ENCODE measurements at places on chromosomes 16 and 17. TPM values are rescaled to one million over a fixed set of nuclear protein-coding genes. Genes with fewer than 3 reads are reported as not detected.

KRTAP17-1 gene
- not detected for polyA plus RNA-seq

KRTAP4-8 gene
- polyA plus RNA-seq, result not detected

PRSS33 gene
- polyA plus RNA-seq, result 0.97 TPM

EXOC3L1 gene
- polyA plus RNA-seq, result 6.2 TPM

CDRT15 gene
- 1.1 TPM for polyA plus RNA-seq

CA7 gene
- 0.11 TPM for polyA plus RNA-seq

AANAT gene
- 0.37 TPM for polyA plus RNA-seq

KRT23 gene
- 1.7 TPM for polyA plus RNA-seq

PRSS22 gene
- polyA plus RNA-seq, result 6.3 TPM

AOC3 gene
- polyA plus RNA-seq, result 5.5 TPM

KLHL10 gene
- 0.58 TPM for polyA plus RNA-seq

EEF2KMT gene
- 15.9 TPM for polyA plus RNA-seq

GRCh38 chr17:52207796-52208195 lies 49.3 kb upstream of the CA10 start:
- no peak for DNase-seq

DNA sequence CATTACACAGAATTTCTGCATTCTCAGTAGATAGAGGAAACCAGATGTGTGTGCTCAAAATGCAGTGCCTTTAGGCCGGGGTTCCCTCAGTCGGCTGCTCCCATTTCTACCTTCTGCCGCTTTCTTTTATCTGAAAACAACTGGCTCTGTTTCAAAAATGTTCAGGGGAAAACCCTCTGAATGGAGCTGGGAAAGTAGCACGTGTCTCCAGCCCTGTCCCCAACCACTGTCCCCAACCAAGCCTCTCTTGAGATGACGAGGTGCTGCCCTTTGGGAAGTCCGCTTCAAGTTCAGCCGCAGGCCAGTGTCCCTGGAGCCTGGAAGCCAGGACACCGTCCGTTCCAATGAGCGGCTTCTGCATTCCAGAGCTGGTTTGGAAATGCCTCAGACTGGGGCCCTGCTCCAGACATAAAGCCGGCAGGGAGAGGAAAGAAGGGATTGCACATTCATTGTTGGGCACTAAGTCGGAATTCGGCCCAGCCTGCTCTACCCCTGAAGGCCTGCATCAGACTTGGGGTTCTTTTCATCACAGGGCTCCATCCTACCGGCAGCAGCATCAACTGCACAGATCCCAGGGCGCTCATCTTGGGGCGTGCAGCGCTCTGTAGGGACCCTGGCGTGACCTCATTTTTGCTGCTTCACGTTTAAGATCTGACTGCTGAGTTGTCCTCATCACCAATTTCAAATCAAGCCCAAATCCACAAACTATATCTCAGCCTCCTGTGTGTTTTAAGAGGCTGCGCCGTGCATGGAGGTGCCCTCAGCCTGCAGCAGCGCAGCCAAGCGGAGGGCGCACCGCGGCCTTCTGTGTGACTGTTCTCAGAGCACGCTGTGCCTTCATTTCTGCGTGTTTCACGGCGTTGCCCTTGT lies 111.3 kb downstream of the BANP start:
- DNase-seq, result no peak

GRCh38 chr17:4394208-4395110 lies 28.0 kb upstream of the UBE2G1 start:
- no peak for DNase-seq

DNA sequence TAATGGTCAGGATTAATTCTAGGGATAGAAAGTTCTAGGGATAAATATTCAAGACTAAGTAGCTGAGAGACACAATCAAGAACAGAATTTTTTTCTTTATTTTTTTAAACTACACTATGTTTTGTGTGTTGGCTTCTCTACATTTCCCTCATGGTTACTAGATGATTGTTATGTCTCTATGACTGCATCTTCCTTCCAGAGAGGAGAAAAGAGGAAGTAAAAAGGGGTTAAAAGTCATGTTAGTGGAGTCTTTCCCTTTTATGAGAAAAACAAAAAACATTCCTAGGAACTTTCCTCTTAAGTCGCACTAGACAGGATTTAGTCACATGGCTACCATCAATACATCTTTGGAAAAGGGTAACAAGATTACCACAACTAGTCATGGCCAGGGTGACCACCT lies 375.0 kb downstream of the KCNJ2 start:
- no peak for DNase-seq

DNA sequence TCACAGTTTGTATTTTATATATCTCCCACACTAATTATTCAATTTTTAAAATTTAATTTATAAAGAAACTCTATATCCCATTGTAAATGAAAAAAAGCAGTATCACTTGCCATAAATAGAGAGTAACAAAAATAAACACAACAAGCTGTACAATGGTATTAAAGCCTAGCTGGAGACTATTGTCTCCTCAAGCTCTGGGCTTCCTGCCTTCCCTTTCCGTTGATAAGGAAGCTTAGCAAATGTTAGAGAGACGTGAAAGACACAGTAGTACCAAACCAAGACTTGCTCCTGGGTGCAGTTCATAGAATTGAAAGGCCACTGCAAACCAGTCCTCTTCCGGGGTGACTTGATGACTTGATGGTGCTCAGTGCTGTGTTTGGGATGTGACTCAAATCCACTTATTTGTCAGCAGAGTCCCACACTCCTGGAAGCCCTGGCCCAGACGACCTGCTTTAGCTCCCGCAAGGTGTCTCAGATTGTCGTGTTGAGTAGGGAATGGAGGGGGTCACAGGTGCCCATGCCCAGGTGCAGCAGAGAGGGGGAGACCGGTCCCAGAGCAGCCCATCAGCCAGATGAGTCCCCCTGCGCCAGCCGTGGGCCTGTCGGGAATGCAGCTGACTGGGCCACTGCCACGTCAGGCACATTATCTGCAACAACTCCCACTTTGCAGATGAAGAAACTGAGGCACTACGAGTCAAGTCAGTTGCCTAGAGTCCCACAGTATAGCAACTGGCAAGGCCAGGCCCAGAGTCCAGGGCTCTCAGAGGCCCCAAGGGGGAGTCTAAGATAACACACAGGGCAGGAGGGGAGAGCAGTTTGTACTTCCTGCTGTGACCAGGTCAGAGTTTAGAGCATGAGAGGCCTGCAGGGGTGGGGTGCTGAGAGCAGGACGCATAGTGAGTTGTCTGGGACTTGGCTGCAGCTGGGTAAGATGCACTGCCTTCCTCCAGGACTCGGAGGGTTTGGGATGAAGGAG lies 40.5 kb downstream of the PSME3IP1 start:
- DNase-seq, result no peak

DNA sequence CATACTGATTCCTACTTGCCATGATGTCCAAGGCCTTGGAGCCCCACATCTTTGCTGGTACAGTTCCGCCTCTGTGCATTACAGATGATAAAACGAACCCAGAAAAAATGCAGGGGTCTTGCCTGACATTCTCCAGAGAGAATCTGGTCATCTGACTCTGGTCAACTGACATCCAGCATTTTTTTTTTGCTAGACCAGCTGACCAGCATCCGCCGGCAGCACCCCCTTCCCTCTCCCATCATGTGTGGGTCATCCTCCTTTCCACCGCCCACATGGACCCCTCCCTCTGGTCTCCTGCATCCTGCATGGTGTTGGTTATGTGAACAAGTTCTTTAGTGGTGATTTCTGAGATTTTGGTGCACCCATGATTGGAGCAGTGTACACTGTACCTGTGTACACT lies 47.1 kb downstream of the CDH1 start:
- no peak for DNase-seq

- no peak for DNase-seq
These were observed 94.4 kb downstream of the HS3ST3B1 start for GRCh38 chr17:14395255-14395654.

DNA sequence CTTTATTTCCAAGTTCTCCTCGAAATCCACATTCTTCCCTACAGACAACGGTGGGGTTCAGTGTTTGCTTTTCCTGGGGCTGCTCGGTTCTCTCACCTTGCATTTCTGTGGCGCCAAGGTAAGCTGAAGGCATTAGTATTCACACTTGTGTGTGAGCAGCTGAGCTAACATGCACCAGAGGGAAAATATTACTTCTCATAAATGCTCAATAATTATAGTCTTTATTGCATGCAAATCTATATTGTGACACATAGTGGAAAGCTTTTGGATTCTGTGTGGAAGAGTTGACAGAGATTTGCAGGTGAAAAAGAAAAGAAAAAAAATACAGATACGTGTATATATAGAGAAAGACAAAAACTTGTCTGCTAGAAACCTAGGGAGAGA lies 411.8 kb downstream of the MAF start:
- no peak for DNase-seq

DNA sequence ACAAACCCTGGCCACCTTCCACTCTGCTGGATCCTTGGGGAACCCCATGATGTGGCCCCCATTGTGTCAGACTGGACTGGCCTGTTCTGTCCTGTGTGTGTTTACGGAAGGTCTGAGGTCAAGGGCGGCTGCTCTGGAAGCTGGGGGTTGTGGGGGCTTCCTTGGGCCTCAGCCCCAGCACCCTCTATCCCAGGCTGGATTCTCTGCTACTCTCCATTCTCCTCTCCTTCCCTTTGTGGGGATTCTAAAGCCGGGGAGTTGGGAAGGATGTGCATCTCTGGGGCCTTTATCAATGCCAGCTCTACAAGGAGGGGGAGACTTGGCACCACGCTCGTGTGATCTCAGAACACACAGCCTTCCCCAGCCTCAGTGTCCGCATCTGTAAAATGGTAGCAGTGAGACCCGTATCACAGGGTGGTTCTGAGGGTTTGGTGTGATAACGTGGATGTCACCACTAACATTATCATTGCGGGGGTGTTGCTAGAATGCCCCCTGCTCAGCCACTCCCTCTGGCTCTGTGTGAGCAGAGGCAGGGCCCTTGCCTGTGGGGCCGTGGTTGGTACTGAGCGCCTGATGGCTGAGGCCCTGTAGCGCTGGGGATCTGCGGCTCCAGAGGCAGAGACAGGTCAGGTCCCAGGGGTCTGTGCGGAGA lies 18.1 kb downstream of the ADGRG1 start:
- no peak for DNase-seq

- no peak for DNase-seq
These were observed 9.0 kb upstream of the ARHGAP27 start for GRCh38 chr17:45441526-45442310.

DNA sequence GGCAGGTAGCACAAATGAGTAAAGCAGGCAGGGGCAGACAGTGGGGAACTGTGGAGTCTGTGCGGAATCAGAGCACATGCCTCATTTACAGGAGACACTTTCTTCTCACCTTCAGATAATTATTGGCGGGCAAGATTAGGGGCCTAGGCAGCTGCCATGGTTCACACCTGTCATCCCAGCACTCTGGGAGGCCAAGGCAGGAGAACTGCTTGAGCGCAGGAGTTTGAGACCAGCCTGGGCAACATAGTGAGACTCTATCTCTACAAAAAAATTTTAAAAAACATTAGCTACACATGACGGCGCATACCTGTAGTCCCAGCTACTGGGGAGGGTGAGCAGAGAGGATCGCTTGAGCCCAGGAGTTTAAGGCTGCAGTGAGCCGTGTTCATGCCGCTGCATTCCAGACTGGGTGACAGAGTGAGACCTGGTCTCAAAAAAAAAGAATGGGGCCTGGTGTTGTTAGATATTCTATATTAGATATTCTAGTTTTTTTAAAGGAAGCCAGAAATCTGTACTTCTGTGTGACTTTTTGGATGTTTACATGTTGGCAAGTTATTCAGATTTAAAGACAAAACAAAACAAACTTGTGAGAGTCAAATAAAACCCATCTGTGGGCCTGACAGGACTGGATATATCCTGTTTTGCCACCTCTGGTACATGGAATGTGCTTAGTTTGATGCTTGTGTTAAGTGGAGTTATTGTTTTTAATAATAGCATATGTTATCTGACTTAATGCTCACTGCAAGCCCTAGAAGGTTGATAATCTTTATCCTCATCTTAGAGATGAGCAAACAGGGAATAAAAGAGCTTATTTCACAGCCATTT lies 4.9 kb upstream of the LPCAT2 start:
- no peak for DNase-seq

GRCh38 chr17:17966399-17966798 lies 5.8 kb downstream of the TOM1L2 start:
- DNase-seq, result no peak

GRCh38 chr17:52938623-52939230 lies 780.2 kb upstream of the CA10 start:
- no peak for DNase-seq

- no peak for DNase-seq
These were observed 127.6 kb downstream of the KIF2B start for GRCh38 chr17:53950207-53950857.

GRCh38 chr16:65114527-65114926 lies 7.3 kb downstream of the CDH11 start:
- DNase-seq, result no peak

- no peak for DNase-seq
These were observed 29.1 kb upstream of the EIF1 start for GRCh38 chr17:41659427-41660212.

DNA sequence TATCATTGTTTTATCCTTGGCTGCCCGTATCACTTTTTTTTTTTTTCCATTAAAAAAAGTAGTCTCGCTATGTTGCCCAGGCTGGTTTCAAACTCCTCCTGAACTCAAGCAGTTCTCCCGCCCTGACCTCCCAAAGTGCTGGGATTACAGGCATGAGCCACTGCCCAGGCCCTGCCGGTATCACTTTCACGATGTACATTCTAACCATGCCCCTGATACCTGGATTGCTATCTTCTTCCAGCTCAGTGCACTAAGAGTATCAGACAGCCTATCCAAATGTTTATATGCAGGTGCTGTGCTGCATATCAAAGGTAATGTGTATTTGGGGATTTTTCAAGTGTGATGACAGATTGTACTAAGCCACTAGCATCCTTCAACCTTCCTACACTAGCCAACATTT lies 14.2 kb downstream of the MOSMO start:
- DNase-seq, result no peak

Data from left renal cortex interstitium (tissue), 4 donors.